Anterior cingulate cortex (tissue), 58 donors: ENCODE measurements at places on chromosomes 6 and 20.

DNA sequence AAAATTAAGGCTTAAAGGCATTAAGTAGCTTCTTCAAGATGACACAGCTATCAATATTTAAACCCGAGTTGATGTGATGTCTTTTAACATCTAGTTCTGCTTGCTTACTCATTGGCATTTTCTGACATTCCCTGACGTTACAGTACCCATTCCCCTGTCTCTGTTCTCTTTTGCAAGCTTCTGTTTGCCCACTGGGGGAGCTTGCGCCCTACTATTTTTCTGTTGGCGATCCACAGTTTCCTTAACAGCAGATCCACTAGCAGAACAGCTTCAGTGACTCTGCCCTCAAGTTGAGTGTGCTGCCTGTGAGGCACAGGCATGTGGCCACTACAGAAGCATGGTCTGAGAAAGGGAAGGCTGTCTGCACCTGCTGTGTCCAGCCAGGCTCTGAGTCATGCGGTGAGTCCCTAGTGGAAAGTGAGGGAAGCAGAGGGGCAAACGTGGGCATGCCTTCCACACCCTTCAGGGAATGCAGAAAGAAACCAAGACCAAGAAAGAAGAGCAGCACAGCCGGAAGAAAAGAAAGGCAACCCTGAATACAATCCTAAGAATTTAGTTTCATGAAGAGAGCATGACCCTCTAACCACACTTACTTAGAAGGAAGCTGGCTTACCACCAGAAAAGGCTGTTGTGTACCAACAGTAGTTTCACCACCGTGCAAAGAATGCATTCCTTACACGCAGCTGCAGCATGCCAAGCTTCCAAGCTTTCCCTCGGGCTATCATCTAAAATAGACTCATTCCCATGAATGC lies 97.7 kb upstream of the VGLL2 start:
- DNase-seq: no peak

GRCh38 chr6:140590641-140591040 lies 1216.2 kb upstream of the CITED2 start:
- DNase-seq: no peak

DNA sequence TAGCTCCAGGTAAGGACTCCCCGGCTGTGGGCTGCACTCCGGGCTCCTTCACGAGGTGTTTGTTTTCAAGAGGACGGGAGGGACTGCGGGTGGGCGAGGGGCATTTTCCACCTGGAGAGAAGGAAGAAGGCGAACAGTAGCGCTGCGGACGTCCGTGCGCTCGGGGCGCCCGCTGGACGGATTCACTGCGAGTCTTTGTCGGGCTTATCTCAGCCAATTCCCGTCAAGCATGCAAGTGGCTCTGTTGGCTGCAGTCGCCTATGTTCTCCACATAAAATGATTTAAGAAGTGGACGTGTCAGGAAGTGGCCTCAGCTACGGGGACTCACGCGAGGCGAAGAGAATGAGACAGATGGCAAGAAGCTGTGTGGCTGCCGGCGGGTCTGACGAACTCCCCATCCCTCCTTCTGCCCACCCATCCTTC lies 332 bp downstream of the GRIK2 start:
- no peak for DNase-seq

- no peak for DNase-seq
Measured at GRCh38 chr6:105363100-105363754, 39.7 kb downstream of the PREP start.

GRCh38 chr6:64712606-64713005 lies 994.4 kb downstream of the EYS start:
- DNase-seq: no peak

- no peak for DNase-seq
Measured at GRCh38 chr6:99736302-99736701, 129.7 kb downstream of the PRDM13 start.

DNA sequence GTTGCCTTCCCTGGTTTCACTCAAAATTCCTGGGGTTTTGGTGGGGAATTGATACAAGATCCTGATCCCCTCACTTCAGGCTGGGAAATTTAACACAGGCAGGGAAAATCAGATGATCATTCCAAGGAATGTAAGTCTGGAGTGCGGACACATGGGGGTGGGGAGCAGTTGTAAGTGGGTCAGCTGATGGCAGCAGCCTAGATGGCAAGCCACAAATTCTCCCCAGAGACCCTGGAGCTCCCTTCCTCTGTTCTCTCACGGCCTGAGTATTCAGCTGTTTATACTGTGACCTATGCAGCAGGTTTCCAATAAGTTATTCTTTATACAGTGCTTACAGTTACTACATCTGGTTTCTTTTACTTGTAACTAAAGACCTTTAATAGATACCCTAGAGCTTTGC lies 144.9 kb downstream of the SH3BGRL2 start:
- DNase-seq: no peak

DNA sequence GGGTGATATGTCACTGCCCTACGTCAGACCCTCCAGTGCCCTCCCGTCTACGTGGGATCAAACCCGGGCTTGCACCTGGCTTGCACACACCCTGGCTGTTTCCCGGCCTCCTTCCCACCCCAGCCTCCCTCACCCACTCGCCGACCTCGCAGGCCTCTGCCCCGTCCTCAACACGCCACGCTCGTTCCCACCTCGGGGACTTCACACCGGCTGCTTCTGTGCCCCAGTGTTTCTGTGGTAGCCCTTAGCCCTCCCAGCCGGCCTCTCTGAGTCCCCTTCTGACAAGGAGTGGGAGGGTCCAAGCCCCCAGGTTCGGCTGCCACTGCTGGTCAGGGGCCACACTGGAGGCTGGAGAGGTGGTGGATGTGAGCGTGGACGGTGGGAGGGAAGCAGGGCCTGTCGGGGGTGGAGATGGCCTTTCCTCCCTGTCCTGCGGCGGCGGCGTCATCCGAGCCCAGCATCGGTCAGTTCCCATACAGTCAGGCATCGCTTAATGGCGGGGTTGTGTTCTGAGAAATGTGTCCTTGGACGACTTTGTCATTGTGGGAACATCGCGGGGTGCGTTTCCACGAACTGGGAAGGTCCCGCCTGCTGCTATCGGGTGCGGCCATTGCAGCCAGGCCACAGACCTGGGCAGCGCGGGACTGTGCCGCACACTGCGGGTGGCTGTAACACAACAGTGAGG lies 11.4 kb upstream of the KIF25 start:
- no peak for DNase-seq

DNA sequence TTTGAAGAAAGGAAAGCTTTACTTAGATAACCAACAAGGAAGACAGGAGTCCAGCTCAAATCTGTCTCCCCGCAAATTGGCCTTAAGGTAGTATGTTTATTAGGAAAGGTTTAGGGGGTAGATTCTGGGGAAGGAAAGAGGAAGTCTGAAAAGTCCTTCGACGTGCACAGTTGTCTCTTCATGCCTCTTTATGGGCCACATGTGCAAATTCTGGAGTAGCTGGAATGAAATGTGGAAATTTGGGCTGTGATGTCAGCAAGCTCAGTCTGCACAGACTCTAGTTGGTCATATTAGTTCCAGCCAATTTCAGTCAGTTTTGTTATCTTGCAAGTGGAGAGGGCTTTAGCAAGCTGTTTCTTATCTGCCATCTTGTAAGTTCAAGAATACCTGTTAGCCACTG lies 50.1 kb downstream of the NUP153 start:
- no peak for DNase-seq

DNA sequence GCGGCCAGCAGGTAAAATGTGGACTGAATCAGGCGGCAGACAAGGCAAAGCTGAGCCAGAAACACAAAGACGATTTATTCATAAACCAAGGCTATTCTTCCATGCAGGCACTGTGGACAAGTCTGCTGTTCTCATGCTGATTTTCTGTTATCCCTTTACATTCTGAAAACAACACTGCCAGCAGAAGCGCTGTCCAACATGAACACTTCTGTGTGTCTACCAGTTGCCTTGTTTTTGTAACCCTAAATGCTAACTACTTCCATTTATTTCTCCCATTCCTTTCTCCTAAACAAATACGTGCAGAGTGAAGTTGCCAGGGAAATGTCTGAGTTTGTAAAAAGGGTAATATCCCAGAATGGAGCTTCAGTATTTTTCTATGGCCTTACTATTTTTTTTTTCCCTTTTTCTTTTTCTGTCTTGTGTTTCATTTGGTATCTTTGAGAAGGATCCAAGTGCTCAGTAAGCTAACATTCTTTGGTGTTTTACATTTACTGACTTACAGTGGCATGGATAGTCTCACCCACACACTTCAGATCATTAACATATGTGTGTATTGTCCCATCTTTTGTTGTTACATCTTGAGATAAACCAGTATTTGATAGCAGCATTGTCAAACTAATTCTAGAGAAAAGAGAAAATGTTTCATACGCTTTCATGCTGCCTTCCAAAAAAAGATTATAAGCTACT lies 1308.9 kb upstream of the MAP3K7 start:
- DNase-seq: no peak

DNA sequence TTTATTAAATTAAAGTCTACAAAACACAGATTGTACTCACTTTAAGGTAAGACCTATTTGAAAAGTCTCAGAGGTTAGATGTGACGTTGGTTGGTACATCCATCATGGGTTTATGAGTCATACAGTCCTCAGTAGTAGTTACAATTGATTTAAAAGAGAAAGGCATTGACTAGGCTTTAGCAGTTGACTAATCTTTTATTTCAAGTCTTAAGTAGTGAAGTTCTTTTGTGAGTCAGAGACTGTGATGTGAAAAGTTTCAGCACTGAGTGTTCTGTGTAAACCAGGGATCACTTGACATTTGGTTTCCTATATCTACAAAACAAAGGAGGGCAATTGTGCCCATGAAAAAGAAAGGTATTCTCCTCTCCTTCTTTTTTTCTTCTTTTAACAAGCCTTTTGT lies 221.3 kb downstream of the GRIK2 start:
- DNase-seq: no peak

GRCh38 chr20:23050076-23050838 lies 785 bp upstream of the THBD start:
- DNase-seq: no peak

DNA sequence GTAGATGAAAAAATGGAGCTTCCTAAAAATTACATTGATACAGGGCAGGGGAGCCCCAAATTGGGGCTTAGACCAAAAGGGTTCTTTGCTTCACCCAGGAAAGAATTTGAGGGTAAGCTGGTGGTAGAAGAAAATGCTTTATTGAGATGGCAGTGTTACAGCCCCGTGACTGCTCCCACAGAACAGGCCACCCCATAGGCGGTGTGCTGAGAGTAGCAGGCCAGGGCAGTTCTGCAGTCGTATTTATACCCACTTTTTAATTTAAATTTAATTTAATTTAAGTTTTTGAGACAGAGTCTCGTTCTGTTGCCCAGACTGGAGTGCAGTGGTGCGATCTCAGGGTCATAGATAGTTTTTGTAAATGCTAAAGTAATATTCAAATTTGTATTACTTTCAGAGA lies 265.0 kb downstream of the CDH26 start:
- DNase-seq: no peak

DNA sequence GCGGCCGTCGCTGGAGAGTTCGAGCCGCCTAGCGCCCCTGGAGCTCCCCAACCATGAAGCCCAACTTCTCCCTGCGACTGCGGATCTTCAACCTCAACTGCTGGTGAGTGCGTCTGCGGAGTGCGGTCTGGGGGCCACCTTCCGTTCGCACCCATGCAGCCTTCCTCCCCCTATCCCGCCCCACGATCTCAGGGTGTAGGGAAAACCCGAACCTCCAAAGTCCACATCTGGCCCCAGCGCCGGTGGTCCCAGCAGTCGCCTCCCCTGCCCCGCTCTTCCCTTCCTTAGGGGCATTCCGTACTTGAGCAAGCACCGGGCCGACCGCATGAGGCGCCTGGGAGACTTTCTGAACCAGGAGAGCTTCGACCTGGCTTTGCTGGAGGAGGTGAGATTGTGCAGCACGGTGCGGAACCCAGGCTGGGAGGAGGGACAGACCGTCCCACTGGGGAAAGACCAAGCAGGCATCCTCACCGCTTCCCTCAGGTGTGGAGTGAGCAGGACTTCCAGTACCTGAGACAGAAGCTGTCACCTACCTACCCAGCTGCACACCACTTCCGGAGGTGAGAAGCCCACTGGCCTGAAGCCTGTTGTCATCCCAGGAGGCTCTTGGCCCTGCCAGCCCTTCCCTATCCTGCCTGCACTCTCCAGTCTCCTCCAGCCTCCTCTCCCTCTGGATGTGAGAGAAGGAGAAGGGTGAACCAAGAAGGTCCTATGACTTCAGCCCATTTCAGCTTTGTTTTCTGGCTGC lies 719 bp downstream of the SMPD2 start:
- DNase-seq: no peak

DNA sequence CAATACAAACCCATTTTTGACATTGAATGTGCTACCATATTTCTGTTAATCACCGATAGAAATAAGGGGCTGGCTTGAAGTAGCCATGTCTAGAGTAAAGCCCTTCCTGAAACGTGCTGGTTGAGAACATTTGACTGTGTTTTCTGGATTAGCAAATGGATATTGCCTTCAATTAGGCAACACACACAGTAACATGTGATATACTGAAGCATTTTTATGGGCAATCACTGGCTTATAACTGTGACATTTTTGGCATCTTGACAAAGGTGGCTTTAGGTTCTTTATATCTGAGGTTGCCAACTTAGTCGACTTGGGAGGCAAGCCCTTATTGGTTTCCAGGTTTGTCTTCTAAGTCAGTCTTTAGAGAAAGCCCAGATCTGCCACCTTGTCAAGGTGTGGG lies 292.9 kb downstream of the BTBD3 start:
- DNase-seq: no peak

- no peak for DNase-seq
Measured at GRCh38 chr6:144305567-144305966, 20.4 kb downstream of the UTRN start.

- DNase-seq: no peak
Measured at GRCh38 chr20:54590856-54591255, 115.5 kb downstream of the DOK5 start.

DNA sequence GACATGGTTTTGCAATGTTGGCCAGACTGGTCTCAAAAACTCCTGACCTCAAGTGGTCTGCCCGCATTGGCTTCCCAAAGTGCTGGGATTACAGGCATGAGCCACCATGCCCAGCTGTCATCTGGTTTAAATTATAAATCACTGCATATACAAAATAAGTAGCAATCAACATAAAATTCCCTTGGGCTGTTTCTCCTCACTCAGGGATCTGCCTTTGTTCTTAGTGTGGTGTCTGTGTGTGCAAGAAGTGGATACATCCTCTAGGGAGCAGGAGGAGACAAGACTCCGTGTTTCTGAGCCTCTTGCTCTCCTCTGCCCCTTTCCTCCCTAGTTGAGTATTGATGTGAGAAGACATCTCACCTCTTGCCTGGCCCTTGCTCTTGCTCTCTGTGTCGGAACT lies 65.2 kb upstream of the ADGRF4 start:
- no peak for DNase-seq

- no peak for DNase-seq
Measured at GRCh38 chr6:63799813-63800212, 164.2 kb downstream of the PHF3 start.

GRCh38 chr6:25248123-25248522 lies 31.1 kb upstream of the CARMIL1 start:
- DNase-seq: no peak

- DNase-seq: no peak
Measured at GRCh38 chr6:107539849-107540464, 50.0 kb downstream of the SOBP start.

- peak; percentile 13 for DNase-seq
Measured at GRCh38 chr6:121435444-121436069, at the start of gene GJA1. Gene GJA1 (plus strand): TSS chr6:121435646. CDS start chr6:121446848, 11,202 bp downstream.
